ENCODE measurements at places on chromosomes 7 and 10. TPM values are rescaled to one million over a fixed set of nuclear protein-coding genes. Genes with fewer than 3 reads are reported as not detected.

Gene NKX6-2
- not detected for total RNA-seq

GRCh38 chr7:151068069-151068773 is 8.8 kb downstream of the SLC4A2 start:
- DNase-seq = no peak
- no peaks in the 10 kb centered on the region for H3K27me3 ChIP-seq
- H3K4me1 ChIP-seq = peaks cover 12% of the 10 kb centered on the region

GRCh38 chr10:89550509-89550908 is 15.1 kb upstream of the SLC16A12 start:
- H3K36me3 ChIP-seq = no peaks in the 10 kb centered on the region
- H3K4me1 ChIP-seq = peaks cover 20% of the 10 kb centered on the region
- DNase-seq = no peak
- H3K27ac ChIP-seq = no peak overlapping the region
- H3K4me3 ChIP-seq = no peak overlapping the region

GRCh38 chr7:73446682-73447081 is 13.1 kb downstream of the FZD9 start:
- no peak overlapping the region for H3K27ac ChIP-seq
- peaks cover 62% of the 10 kb centered on the region for H3K36me3 ChIP-seq
- no peak overlapping the region for H3K4me3 ChIP-seq
- no peaks in the 10 kb centered on the region for H3K4me1 ChIP-seq
- DNase-seq = no peak
- H3K27me3 ChIP-seq = no peaks in the 10 kb centered on the region

- H3K27me3 ChIP-seq = no peaks in the 10 kb centered on the region
- H3K4me3 ChIP-seq = peak within 1 kb of the TSS; percentile 94
These were observed at the start of the genes MRPL43 and TWNK for GRCh38 chr10:100986952-100987684. Gene MRPL43, minus strand, starts transcription at chr10:100987497. Its CDS starts 54 bp downstream, at chr10:100987443. Gene TWNK, plus strand, starts transcription at chr10:100987543. Its CDS starts 668 bp downstream, at chr10:100988211.

DNA sequence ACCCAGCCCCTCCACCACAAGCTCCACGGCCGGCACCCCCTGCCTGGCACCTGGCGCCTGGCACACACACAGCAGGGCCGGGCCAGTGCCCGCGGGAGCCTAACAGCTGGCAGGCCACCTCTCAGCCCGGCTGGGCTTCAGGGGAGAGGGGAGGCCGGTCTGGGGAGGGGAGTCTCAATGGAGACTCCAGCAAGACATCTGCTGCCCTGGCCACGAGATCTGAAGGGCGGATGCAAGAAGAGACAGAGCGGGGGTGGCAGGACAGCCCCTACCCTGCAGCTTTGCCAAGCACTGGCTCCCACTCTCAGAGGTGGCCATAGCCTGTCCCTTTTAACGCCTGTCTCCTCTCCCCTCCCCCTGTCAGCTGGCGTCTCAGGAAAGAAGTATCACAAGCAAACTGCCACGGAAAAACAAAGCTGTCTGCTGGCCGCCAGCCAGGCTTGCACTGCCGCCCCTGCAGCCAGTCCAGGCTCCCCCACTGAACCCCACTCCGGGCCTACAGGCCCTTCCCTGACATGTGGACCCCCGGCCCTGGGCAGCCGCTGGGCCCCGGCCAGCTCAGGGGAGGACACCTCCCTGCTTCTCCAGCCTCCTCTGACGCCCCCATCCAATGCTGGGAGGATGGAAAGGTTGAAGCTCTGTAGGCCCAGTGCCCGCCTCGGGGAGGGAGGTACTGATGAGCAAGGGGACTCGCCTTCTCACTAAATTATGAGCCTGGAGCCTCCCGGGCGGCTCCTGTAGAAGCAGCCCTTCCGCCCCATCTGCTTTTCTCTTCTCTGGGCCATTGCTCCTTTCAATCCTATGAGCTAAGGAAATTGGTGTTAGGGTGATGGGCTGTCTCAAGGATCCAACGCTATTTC is 178.4 kb downstream of the ARHGAP12 start:
- H3K4me1 ChIP-seq = peaks cover 39% of the 10 kb centered on the region
- no peak for DNase-seq
- no peak overlapping the region for H3K4me3 ChIP-seq
- no peaks in the 10 kb centered on the region for H3K27me3 ChIP-seq
- no peaks in the 10 kb centered on the region for H3K36me3 ChIP-seq
- H3K27ac ChIP-seq = no peak overlapping the region
